ENCODE measurements at places on chromosomes 16 and 17. TPM values are rescaled to one million over a fixed set of nuclear protein-coding genes. Genes with fewer than 3 reads are reported as not detected.

- H3K36me3 ChIP-seq, result no peaks in the 10 kb centered on the region
- no peak for DNase-seq
- no peaks in the 10 kb centered on the region for H3K27me3 ChIP-seq
- no peak overlapping the region for H3K27ac ChIP-seq
- H3K4me3 ChIP-seq, result no peak overlapping the region
- no peaks in the 10 kb centered on the region for H3K4me1 ChIP-seq
Measured at GRCh38 chr16:7085776-7086175, 246.9 kb upstream of the RBFOX1 start.

DNA sequence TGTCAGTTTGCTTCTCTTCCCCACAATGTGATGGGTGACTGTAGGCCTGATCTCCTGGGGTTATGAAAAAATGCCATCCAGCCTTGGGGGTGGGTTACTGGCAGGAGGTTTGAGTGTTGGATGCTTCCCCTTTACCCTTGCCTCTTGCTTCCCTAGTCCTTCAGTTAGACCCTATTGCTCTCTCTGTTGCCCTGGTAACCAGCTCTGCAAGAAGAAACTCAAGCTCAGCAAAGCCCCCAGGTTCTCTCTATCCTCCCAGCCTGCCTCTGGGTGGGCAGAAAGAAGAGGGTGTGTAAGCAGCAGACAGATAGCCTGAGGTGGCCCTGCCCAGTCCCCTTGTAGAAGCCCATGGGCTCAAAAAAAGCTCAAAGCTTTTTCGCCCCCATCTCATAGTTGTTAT, 2.8 kb upstream of the RAPGEFL1 start:
- H3K27me3 ChIP-seq, result no peaks in the 10 kb centered on the region
- DNase-seq, result no peak
- H3K36me3 ChIP-seq, result peaks cover 16% of the 10 kb centered on the region
- no peak overlapping the region for H3K27ac ChIP-seq
- H3K4me3 ChIP-seq, result no peak overlapping the region

Gene CPNE7
- total RNA-seq, result 1.5 TPM

Gene CMTM3
- total RNA-seq, result 83.6 TPM

Gene NPIPB13
- total RNA-seq, result 23.5 TPM
